ENCODE measurements at places on chromosomes 5 and 9.

DNA sequence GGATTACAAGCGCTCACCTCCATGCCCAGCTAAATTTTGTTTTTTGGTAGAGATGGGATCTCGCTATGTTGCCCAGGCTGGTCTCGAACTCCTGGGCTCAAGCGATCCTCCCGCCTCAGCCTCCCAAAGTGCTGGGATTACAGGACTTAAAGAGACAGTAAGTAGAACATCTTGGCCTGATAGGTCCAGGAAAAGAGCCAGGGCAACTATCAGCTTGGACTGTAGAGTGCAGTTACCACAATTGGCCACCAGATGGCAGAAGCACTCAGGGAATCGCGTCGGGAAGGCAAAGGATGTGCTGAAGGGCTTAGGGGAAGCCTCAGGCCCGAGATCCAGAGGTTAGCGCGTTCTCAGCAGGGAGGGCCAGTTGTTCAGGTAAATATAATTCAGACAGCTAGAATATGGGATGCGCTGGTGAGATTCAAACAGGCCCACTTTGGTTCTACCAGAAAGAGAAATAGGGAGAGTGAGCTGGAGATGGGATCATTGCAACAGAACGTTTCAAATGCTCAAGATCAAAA lies 21.5 kb downstream of the C9orf57 start:
- DNase-seq = peak; percentile 85

DNA sequence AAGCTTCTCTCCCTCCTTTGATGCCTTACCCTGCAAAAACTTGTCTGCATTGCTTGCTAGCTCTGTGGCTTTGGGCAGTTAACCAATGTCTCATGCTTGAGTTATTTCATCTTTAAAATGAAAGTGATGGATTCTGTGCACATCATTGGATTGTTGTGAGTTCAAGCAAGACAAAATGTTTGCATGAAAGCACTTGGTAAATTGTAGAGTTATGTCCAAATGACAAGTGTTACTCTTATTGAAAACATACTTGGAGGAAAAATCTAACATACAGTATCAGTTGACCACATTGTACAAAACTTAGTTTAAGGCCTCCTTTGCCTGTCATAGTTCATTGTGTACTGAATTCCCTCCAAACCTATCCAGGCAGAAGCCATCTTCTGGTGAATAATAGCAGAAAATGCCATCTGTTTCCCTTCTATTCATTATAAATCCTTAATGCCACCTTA lies 30.0 kb downstream of the TGFBR1 start:
- no peak for DNase-seq

GRCh38 chr9:34929506-34930102 lies 28.5 kb upstream of the PHF24 start:
- DNase-seq = peak; percentile 55

- DNase-seq = no peak
These were observed 96.0 kb upstream of the ITGA2 start for GRCh38 chr5:52893105-52893504.

DNA sequence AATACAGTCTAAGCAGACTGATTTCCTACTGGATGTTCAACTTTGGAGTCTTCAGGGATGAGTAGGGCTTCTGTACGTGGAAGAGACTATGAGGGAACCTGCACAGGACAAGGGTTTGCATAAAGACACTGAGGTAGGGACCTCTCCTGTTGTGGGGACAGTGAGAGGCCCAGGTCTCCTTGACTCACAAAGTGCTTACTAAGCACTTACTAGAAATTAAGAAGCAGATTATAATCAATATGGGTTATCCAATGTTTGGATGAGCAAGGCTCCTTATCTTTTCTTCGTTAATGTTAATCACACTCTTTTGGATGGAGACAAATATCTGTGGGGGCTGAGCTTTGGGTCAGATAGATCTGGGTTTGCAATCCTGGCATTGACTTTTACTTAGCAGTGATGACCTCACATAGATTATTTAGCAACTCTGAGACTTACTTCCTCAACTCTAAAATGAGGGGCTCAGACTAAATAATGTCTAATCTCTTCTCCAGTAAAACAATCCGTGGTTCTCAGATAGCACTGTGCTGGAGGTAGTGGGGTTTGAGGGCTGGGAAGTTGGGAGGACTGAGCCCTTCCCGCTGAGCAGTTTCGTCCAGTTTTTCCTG lies 45.9 kb downstream of the PDCD1LG2 start:
- no peak for DNase-seq

DNA sequence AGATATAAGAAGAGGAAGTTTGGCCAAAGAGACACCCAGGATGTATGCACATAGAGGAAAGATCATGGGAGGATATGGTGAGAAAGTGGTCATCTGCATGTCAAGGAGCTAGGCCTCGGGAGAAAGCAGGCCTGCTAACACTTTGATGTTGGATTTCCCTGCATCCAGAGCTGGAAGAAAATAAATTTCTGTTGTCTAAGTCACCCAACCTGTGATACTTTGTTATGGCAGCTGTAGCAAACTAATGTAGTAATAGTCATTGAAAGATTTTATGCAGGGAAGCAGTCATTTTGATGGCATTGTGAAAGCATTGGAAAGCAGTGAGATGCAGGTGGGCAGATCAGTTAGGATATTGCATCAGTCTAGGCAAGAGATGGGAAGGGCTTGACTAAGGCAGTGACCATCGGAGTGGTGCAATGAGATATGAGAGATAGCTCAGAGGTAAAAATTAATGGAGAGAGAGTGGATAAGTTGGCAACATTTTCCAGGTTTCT lies 24.5 kb upstream of the FOCAD start:
- no peak for DNase-seq

GRCh38 chr9:89592213-89592815 lies 12.5 kb upstream of the GADD45G start:
- DNase-seq = no peak

GRCh38 chr5:154972476-154973080 lies 31.7 kb downstream of the MRPL22 start:
- peak; percentile 60 for DNase-seq

- no peak for DNase-seq
These were observed 70.6 kb downstream of the ACTBL2 start for GRCh38 chr5:57411982-57412381.

DNA sequence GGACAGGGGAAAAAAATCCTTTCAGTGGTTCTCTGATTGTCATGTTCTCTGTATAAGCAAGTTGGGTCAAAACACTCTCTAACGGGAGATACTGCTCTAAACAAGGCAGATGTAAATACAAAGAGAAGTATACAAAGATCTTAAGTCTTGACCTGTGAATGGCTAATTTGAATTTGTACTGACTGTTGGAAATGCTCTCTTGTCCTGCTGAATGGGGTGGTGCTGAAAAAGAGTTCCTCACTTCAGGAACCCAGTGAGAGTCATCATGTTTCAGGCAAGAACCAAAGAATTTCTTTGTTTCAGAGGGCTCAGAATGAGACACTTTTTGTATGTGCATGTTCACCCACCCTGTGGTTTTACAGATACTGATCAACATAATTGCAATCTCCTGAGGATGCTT lies 461.0 kb downstream of the NR2F1-AS1 start:
- no peak for DNase-seq

DNA sequence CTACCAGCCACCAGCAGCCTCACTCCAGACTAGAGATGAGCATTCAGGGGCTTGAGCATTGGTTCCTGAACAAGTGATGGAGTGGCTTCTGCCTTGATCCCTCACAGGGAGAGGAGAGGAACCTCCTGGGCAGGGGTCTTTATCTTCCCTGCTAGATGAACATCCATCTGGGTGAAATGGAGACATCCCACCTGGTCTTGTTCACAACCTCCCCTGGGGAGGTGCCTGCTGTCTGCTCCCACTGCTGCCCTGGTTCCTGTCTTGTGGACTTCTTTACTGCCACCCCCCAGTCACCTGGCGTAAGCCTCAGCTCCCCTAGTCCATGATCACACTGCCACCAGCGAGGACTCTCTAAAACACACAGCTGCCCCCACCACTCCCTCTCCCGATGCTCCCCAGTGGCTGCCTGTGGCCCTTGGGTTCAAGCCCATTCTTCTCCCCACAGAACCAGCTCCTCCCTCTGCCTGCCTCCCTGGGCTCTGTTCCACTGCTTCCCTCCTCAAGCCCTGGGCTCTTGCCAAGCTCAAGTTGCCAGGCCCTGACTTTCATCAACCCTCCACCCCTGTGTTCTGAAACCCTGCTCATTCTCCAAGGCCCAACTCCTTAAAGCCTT lies 51.5 kb downstream of the COL15A1 start:
- no peak for DNase-seq
